Anterior cingulate cortex (tissue), 58 donors: ENCODE measurements at places on chromosomes 16 and 17.

DNA sequence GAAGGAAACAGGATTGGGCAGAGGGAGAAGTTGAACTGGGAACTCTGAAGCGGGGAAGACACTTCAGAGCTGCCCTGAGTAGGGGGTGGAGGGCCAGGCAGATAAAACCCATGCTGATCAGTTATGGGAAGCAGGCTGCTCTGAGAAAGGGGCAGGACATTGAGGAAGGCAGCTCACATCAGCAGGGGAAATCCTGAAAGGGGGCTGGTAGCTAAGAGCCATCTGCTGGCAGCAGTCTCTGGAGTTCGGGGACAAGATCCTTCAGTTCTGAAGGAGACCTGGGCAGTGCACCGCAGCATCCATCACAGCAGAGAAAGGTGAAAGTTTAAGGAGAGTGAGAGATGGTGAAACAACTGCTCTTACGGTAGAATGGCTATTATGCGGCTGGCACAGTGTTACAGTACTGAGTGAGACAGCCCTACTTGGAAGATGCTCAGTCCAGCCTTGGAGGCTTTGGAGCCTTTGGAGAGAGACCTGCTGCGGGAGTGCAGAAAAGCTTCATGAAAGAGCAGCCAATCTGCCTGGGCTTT, 5.4 kb upstream of the KIF18B start:
- DNase-seq: no peak

DNA sequence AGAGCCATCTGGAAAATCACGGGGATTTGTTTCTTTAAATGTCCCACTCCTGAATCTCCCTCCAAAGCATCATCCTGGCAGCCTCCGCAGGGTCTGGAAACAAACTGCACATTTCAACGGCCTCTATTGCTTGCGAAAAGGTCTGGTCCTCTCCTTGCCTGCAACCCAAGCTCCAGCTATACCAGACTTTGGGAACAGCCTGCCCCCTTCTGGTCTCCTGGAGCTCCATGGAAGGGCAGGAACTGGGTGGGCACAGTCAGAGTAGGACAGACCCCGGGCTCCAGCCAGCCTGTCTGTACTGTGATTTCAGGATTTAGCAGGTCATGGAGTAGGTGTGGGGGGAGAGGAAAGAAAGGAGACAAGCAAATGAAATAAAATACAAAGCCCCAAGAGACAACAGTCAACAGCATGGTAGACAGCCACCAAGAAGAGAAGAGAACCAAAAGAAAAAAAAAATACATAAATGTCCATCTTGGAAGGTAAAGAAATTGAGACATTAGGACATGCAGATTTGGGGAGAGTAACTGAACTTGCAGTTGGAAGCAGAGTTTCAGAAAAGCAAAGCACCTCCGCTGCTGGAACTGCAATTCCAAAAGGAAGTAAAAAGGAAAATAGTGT, 2.7 kb downstream of the XYLT1 start:
- peak; percentile 35 for DNase-seq

GRCh38 chr17:44747566-44747965, 11.2 kb upstream of the ADAM11 start:
- no peak for DNase-seq

- no peak for DNase-seq
Observed at GRCh38 chr17:20259668-20260067, 207.7 kb downstream of the LGALS9B start.

DNA sequence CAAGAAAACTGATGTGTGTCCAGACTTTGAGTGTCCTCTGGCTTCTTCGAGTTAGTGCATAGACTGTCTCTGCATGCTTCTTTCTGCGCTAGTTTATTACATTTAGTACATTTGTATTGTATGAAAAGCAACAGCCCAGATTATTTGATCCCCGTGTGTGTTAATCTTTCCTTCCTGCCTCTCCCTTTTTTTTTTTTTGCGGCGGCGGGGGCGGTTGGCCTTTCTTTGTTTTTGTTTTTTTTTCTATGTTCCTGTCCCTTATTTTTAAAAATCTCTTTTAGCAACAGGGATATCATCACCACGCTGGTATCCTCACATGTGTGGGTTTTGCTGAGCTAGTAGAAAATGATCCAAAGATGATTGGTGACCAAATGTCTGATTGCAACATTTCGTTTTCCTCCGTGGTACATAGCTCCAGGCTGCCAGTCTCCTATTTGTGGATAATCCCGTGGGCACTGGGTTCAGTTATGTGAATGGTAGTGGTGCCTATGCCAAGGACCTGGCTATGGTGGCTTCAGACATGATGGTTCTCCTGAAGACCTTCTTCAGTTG, 9.4 kb downstream of the SCPEP1 start:
- DNase-seq: no peak

GRCh38 chr17:79508291-79508716, 102.5 kb downstream of the RBFOX3 start:
- no peak for DNase-seq

GRCh38 chr17:57939797-57940196, 15.4 kb downstream of the CUEDC1 start:
- DNase-seq: no peak

GRCh38 chr17:50059759-50060273, 3.9 kb downstream of the ITGA3 start:
- DNase-seq: no peak

GRCh38 chr16:9251026-9251425, 159.6 kb downstream of the HAPSTR1 start:
- DNase-seq: no peak

- no peak for DNase-seq
Observed at GRCh38 chr16:79463841-79464240, 136.7 kb downstream of the MAF start.

- DNase-seq: no peak
Observed at GRCh38 chr16:85300406-85300968, 188.2 kb upstream of the CIBAR2 start.
